Stimulated activated CD8-positive, alpha-beta memory T cell treated with anti-CD3 and anti-CD28 coated beads, Interleukin-2, amount 100 ng/mL, for 1 hour (primary cell): ENCODE measurements at places on chromosomes 12 and 14.

DNA sequence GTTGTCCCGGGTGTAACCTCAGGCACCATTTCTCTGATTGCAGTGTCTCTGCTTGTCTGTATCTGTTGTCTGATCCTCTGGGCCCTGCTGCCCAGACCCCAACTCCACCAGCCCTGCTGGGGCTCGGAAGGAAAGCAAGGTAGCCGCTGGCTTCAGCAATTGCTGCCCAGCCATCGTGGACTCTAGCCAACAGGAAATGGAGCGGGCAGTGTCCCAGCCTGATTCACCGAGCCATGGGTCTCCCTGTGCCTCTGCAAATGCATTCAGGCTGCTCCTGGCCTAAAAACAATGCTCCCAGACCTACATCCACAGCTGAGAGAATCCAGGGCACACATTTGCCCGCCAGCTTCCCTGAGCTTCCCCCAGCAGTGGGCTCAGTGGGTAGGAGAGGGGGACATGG lies 9.2 kb downstream of the TUNAR start:
- no peak for DNase-seq

- DNase-seq = no peak
Observed at GRCh38 chr12:29024117-29024516, 125.0 kb upstream of the FAR2 start.

GRCh38 chr14:98932431-98933325 lies 339.3 kb downstream of the BCL11B start:
- DNase-seq = no peak

GRCh38 chr12:123076604-123077297 lies 74.1 kb downstream of the PITPNM2 start:
- DNase-seq = peak; percentile 20

DNA sequence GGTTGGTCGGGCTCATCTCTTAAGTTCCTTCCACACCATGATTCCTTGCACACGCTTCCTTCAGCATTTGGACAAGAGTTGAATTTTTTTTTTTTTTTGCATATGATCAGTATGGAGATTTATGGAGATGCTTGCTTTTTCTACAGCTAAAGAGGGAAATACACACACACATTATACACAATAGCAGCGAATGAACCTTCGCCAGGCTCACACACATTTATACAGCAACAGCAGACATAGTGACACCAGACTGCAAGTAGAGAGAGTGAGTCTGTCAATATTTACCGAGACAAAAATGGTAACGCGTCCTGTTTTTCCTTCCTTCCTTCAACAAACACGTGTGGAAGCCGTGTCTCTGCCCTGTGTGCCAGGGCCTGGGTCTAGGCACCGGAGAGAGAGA lies 897.9 kb downstream of the BCL11B start:
- DNase-seq = no peak

DNA sequence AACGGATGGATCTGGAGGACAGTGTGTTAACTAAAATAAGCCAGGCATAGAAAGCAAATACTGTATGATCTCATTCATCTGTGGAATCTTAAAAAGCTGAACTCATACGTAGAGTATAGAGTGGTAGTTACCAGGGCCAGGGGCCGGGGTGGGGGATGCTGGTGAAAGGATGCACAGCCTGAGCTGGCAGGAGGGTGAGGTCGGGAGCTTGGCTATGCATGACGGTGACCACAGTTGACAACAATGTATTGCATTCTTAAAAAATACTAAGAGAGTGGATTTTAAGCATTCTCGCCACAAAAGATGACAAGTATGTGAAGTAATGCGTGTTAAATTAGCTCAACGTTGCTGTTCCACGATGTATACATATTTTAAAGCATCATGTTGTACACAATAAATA lies 351.3 kb downstream of the TMEM121 start:
- no peak for DNase-seq

DNA sequence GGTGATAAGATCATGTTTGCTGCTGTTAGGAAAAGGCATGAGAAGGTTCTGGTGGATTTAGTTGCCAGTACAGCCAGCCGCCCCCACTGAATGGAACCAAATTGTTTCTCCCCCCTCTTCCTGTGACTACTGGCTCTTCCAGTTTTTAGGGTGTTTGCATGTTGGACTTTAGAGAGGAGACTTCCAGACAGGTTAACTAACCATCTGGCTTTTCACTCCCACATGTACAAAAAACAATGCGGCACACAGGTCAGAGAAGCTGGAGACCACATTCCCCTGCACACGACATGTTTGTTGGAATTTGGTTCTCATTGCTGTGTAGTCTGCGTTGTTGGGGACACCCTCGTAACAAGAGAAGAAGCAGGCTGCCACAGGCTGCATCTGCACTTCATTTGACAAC lies 103.9 kb upstream of the TMEM132C start:
- DNase-seq = no peak

DNA sequence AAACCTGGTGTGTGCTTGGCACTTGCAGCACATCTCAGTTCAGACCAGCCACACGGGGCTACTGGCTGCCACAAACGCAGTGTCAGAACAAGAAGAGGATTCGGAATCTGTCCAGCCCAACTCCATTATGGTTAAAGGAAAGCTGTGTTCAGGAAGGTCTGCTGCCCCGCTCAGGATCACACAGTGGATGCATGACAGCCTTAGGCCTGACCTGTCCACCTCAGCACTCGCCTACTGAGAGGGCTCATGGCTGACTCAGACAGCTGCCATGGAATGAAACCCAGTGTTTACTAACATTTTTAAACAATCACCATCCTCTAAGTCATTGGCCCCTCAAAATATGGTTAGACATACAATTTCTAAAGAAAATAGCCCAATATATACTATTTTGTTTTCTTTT lies 5.6 kb upstream of the NIN start:
- no peak for DNase-seq

GRCh38 chr12:124036657-124037109 lies 63.7 kb downstream of the ZNF664 start:
- peak; percentile 12 for DNase-seq

- no peak for DNase-seq
Observed at GRCh38 chr12:103547376-103547775, 39.7 kb upstream of the STAB2 start.

DNA sequence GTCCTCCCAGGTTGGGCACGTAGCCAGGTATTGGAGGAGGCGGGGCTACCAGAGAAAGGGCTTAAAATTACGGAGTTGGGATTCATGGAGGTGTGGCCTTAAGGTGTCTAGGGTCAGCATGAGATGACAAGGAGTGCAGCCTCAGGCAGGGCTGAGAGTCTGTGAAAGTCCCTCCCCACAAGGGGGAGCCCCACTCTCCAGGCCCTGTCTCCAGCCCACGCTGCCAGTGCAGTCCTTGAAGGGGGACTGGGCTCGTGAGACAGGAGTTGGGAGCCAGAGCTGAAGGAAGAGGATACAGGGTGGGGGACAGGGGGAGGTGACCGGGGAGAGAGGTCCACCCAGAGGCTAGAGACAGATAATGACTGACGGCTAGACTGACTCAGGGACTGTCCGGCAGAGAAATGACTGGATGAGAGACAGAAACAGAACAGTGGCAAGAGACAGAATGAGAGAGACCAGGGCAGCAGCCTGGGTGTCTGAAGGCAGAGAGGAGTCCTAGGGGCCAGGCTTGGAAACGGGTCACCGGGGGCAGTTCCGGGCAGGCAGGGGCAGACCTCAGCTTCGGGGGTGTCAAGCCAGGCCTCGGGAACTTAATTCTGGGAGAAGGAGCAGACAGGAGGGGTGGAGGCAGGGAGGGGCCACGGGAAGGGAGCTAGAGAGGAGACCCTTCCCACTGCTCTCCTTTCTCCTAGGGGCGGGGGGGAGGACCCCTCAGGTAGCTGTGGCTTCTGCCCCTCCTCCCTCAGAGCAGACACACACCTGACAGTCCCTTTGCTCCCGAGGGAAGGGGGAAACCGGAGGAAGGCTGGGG lies 970 bp downstream of the CDH24 start:
- DNase-seq = peak; percentile 48

GRCh38 chr12:121949648-121950397 lies 31.4 kb downstream of the CFAP251 start:
- DNase-seq = no peak
